ENCODE measurements at places on chromosomes 2 and 18.

GRCh38 chr2:159604159-159604558 lies 12.2 kb downstream of the BAZ2B start:
- DNase-seq: no peak

DNA sequence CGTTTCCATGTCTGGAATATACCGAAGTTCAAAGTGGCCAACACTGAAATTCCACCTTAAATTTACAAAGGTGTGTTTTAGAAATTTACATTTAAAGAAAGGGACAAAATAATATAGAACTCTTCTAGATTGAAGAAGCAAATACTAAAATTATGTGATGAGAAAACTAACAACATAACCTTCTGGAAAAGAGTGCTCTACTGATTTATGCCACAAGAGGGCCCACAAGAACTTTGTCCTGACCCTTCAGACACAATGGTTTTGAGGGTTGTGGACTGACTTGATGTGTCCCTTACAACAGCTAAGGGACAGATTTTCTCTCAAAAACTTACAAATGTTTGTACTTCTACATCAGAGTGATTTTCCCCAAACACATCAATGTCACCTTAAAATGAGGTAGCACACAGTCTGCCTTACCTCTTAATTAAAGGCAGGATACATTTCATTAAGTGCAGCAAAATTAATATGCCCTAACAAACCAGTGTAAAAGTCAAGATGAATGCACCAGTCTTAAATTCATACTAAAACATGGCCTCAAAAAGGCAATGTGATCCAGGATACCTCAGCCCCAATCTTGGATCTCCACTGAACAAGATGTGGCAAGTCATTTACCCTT lies 36.2 kb downstream of the EIF2AK3 start:
- peak; percentile 75 for DNase-seq

DNA sequence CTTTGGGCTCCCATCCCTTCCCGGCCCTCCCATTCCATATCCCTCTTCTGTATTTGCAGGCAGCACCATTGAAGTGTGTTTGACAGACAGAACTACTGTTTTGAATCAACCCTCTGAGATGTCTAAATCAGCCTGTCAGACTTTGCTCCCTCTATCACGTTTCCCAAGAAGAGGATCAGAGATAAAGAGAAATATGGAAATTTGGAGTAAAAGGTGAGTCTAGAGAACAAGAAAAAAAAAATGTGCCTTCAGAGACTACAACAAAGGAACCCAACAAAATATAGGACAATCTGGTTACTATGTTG lies 133.4 kb upstream of the NCK2 start:
- DNase-seq: no peak

- no peak for DNase-seq
These were observed 338.7 kb downstream of the CDH2 start for GRCh38 chr18:27838225-27838624.

GRCh38 chr2:42906557-42907411 lies 114.4 kb upstream of the HAAO start:
- peak; percentile 68 for DNase-seq

- DNase-seq: no peak
These were observed 2.7 kb downstream of the STK16 start for GRCh38 chr2:219247678-219248642.

DNA sequence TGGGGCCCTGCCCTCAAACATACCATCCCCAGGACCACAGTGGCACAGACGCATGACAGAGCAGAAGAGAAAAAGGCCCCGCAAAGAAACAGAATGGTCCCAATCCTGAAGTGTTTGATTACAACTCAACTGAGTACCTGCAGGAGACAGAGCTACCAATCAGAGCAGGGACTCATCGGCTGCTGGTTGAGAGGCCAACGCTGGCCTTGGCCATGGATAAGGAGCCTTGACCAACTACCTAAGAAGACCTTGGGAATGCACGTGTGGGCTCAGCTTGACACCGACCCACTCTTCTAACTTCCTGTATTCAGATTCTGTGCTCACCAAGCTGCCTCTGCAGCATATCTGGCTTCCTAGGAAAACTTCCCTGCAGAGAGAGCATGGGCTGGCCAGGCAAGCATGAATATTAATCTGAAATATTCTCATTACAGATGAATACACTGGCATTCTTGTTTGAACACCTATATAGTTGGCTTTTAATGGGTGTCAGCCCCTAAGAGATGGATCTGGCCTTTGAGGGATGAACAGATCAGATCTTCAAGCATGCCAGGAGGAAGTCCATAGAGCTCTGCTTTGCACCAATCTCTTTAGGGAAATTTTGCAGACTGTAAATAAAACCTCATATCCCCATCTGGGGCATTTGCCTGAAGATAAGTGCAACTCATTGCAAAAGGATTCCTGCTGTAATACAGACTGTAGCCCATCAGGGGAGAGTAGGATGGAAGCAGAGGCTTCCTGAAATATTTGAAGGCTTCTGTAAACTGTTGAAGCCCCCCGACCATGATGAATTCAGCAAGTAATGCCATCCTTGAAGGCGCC lies 135.4 kb downstream of the BCL2 start:
- DNase-seq: no peak

DNA sequence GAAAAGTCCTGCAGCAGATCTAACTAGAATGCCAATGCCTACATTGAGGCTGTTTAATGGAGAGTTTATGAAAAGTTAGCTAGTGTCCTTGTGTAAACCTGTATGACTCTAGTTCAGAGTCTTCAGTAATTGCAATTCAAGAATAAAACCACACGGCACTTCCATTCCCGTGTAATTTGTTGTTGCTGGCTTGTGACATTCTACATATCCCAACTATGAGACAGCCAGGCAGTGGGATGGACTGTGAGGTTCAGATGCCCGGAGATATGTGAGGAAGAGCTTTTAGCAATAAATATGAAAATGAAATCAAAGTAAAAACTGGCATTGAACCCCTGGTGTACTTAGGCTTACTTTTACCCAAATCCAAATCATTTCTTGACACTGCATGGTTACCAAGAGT lies 263.4 kb downstream of the NEDD4L start:
- DNase-seq: no peak

- no peak for DNase-seq
These were observed 99.4 kb upstream of the GALNT5 start for GRCh38 chr2:157158111-157158510.

- DNase-seq: no peak
These were observed 343.5 kb downstream of the MTX2 start for GRCh38 chr2:176612736-176613135.

DNA sequence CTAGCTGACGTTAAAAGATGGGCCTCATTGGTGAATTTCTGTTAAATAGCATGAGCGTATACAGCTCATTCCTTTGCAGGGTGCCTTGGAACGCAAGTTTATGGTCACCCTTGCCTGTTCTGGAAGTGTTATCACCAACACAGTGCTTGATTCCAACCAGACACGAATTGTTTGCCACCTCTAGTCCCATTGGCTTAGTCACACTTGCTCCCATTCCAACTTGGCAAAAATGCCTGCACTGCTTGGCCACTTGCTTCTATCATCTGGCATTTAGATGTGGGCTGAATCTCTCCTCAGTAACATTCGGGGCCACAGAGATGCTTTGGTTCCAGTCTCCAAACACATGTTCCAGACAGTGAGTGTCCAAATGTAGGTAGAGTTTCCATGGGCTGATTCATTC lies 27.5 kb upstream of the ACVR1 start:
- no peak for DNase-seq

DNA sequence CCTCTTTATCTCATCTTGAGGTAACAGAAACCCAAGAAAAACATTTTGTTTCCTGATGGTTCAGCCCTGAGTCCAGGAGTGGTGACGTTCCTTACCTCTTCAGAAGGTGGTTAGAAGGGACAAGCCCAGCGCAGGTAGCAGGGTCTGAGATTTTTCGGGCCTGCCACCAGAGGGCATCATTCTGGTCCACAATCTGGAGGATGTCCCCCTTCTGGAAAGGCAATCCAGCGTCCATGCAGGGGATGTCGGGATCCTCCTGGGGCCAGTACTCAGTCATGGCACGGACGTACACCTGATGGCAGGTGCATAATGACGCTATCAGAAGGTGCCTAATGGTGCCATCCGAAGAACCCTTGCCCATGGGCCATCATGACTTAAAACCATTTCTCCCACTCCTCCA lies 17.7 kb downstream of the MPP4 start:
- DNase-seq: no peak

GRCh38 chr18:44041553-44041952 lies 639.1 kb upstream of the SETBP1 start:
- DNase-seq: no peak

DNA sequence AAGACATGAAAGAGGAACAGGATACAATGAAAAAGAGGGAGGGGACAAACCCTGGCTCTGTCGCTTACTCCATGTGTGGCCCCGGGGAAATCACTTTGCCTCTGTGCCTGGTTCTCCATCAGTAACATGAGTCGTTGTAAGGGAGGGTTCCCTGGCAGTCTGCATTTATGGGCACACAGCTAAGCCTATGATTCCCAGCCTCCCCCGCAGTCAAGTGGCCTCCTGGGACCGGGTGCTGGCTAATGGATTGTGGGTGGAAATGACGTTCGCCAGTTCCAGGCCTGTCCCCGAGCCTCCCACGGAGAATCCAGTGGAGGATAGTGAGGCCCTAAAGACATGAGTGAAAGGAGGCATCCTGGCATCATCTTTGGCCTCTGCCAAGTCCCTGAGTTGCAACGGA lies 42.7 kb downstream of the SFXN5 start:
- no peak for DNase-seq

DNA sequence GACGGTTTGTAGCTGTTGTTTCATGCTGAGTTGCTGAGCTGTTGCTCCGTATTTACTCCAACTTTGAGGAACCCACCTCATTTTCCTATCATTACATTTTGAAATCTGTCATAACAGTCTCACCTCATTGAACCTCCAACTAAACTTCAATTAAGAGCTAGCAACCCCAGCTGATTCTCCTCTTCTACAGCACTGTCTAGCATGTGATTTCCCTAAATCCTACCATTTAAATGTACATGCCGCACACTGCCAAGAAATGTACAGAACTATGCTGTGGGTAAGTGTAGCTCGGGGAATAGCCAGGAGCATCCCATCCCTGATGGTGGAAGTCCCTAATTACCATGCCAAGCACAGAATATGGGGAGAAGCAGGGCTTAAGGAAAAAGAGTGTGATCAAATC lies 299.9 kb downstream of the AFF3 start:
- DNase-seq: no peak
